ENCODE measurements at places on chromosomes 7 and 10.

GRCh38 chr10:66656499-66656898, 269.3 kb upstream of the LRRTM3 start:
- DNase-seq: no peak

DNA sequence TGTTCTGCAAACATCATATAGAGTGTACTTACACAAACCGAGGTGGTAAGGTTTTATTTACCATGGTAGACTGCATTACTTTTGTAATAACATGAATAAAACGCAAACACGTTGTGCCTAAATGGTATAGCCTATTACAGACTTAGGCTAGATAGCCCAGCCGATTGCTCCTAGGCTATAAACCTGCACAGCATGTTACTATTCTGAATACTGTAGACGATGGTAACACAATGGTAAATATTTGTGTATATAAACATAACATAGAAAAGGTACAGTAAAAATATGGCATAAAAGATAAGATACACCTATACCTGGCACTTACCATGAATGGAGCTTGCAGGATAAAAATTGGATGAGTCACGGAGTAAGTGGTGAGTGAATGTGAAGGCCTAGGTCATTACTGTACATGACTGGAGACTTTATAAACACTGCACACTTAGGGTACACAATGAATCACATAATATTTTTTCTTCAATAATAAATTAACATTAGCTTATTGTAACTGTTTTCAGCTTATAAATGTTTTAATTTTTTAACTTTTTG, 16.3 kb downstream of the AKR1D1 start:
- DNase-seq: no peak

DNA sequence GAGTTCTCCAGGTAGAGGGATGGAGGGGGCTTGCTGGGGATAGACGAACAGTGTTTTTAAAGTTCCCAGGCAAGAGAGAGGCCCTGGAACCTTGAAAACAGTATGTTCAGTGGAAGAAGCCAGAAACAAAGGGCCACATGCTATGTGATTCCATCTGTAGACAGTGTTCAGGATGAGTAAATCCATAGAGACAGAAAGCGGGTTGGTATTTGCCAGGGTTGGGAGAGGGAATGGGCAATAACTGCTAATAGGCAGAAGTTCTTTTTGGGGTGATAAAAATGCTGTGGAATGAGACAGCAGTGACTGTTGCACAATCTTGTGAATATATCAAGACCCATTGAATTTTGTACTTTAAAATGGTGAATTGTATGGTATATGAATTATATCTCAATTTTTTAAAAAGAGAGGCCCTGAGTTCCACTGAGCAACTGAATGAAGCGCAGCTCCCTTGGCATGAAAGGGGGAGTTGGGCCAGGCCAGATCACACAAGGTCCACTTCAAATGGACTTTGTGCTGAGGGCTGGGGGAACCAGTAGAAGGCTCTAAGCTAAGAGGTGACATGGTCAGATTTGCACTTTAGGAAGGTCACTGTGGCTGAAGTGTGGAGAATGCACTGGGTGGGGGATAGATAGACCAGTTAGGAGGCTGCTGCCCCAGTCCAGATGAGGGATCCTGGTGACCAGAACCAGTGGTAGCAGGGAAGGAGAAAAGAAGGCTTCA, 34.0 kb downstream of the LEP start:
- no peak for DNase-seq

DNA sequence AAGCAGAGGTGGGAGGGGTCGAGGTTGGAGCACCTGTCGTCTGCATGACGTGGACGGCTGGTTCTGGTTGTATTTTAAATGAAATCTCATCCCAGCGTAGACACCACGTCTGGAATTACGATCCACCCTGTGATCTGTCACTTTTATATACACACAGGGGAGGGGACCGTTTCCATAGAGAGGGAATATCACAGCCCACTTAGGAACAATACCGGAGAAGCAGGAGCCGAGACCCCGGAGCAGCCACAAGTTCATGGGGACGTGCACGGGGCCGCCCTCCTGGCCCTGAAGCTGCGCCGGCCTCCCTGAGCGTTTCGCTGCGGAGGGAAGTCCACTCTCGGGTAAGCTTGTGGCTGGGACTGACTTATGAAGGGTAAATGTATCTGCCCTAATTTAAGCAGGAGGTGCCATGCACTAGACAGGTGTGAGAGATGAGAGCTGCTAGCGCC, at the start of gene UCN3:
Gene UCN3, plus strand, starts transcription at position 77 of the 449 bp plus-strand sequence. CDS start 8,755 bp downstream, outside the sequence.
- DNase-seq: no peak

GRCh38 chr10:113000442-113000841, 50.4 kb downstream of the TCF7L2 start:
- no peak for DNase-seq

DNA sequence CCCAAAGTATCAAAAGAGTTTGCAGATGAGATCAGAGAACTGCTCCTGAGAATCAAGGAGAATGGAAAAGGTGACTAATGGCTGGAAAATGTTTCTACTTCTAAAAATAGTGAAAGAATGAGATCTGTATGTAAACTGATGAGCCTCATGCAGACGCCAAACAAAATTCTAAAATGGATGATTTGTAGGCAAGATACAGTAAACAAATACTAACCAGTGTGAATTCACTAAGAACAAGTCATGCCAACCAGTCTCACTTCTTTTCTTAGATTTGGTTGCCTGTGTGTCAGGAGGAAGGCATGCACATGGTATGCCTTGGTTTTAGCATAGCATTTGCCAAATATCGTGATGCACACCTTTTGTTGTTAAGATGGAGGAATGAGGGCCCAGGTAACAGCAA, 94.9 kb upstream of the PIK3CG start:
- no peak for DNase-seq

Measured in cortex of kidney (tissue), 1 donor.